H1 (cell line): ENCODE measurements at places on chromosomes 2 and 18. TPM values are rescaled to one million over a fixed set of nuclear protein-coding genes. Genes with fewer than 3 reads are reported as not detected.

SLC14A1 gene
- total RNA-seq: not detected in 2 replicates

- DNase-seq: no peak
Observed at GRCh38 chr2:221570321-221570935, 1.7 kb downstream of the EPHA4 start.

GRCh38 chr2:225614915-225615314 lies 215.4 kb downstream of the NYAP2 start:
- DNase-seq: no peak

- DNase-seq: no peak
Observed at GRCh38 chr2:163462993-163463392, 272.8 kb downstream of the FIGN start.

GRCh38 chr2:128452536-128453530 lies 134.2 kb upstream of the HS6ST1 start:
- DNase-seq: peak; percentile 33
